ENCODE measurements at places on chromosomes 11 and 22.

GRCh38 chr11:126917531-126918204 lies 82.9 kb downstream of the KIRREL3 start:
- no peak for DNase-seq

- DNase-seq, result no peak
These were observed 723.2 kb downstream of the OPCML start for GRCh38 chr11:132809070-132809469.

DNA sequence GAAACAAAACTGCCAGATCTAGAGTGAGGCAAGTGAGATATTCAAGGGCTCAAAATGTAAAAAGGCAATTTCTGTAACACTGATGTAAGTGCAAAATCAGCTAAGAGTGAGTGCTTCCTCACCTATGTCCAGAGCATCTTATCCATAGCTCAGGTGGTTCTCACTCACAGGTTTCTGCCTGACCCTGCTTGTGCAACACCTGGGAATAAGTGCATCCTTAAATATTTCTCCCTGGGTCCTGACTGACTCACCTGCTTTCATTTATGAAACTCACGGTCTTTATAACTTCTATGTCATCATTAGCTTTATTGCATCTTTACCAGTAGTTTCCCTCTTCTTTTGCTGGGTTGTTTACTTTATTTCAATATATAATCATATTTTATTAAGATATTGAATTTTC lies 260.6 kb downstream of the CNTN5 start:
- no peak for DNase-seq

- no peak for DNase-seq
These were observed 28.7 kb downstream of the GUCD1 start for GRCh38 chr22:24526191-24526590.

- DNase-seq, result no peak
These were observed 16.3 kb downstream of the SULT4A1 start for GRCh38 chr22:43845981-43846380.

DNA sequence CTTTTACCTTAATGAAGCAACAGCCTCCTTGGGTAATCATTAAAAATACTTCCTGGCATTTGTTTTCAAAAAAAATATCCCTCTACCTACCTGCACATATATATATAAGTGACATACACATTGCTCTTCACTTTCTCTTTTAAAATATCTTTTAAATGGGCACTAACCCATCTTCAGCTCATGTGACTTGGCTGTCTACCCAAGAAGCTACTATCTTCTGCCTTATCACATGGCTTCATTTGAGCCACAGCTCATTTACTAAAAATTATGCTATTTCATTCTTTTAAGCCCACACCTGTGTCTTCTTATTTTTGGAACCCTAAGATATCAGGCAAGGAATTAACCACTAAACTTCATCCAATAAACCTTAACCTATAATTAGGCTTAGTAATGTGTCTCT lies 37.0 kb upstream of the SOX6 start:
- DNase-seq, result no peak

- DNase-seq, result no peak
These were observed 129.8 kb downstream of the OPCML start for GRCh38 chr11:133402551-133402950.

DNA sequence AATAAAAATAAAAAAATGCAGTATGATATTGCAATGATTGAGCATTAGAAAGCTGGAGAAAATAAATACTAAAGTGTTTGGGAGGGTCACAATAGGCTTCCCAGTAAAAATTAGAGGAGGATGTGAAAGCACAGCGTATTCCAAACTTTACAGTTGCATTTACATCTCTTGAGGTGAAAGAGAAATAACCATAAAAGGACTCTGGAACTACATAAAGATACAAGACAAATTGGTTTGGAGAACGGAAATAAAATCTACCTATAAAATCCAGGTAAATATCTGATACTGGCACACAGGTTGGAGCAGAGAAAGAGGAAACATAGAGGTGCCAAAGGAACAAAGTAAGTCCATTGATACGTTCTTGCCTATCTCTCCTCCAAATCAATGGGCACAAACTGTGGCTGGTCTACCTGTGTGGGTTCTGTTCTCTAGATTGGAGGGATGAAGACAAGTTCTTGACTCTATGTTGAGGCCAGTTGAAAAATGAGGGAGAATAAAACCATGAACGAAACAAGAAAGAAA lies at the start of gene MS4A12:
Gene MS4A12 (plus strand): TSS at position 291 of the 522 bp plus-strand sequence. CDS start 4,541 bp downstream, outside the sequence.
- DNase-seq, result no peak

DNA sequence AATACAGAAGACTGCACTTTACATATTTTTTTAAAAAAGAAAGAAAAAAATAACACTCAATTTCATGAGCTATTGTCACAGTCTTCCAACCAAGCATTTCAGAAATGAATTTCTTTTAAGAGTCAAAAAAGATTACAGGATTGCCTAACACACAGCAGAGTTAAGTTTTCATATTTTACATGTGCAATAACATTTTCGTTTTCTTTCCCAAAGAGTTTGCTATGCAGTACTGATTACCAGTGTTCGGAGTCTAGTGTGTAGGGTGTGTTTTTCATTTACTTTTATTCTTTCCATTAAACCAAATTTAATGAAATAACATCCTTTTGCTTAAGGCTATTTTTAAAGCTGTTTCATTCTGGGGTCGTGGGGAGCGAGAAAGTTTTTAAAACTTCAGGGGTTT lies 53.2 kb downstream of the MN1 start:
- no peak for DNase-seq

GRCh38 chr11:2115308-2115707 lies 23.9 kb downstream of the IGF2 start:
- DNase-seq, result no peak

GRCh38 chr11:42498971-42499370 lies 812.8 kb upstream of the API5 start:
- no peak for DNase-seq

GRCh38 chr11:121435132-121435531 lies 17.0 kb upstream of the SORL1 start:
- no peak for DNase-seq

DNA sequence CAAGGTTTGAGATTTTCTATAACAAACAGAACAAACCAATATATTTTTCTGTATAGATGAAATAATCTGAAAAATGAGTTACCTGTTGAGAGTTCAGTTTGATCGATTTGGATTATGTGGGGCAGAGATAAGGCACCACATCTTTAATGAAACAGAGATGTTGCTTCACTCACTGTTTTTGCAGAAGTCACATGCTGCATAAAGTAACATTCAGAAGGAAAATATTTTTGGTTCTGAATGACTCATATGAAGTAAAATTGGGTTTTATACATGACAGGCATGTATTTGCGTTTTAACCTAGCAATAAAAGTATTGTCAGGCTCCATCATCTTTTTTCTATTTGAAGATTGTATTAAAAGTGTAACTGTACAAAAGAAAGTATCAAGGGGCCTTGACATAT lies 77.8 kb downstream of the BBOX1 start:
- DNase-seq, result no peak

DNA sequence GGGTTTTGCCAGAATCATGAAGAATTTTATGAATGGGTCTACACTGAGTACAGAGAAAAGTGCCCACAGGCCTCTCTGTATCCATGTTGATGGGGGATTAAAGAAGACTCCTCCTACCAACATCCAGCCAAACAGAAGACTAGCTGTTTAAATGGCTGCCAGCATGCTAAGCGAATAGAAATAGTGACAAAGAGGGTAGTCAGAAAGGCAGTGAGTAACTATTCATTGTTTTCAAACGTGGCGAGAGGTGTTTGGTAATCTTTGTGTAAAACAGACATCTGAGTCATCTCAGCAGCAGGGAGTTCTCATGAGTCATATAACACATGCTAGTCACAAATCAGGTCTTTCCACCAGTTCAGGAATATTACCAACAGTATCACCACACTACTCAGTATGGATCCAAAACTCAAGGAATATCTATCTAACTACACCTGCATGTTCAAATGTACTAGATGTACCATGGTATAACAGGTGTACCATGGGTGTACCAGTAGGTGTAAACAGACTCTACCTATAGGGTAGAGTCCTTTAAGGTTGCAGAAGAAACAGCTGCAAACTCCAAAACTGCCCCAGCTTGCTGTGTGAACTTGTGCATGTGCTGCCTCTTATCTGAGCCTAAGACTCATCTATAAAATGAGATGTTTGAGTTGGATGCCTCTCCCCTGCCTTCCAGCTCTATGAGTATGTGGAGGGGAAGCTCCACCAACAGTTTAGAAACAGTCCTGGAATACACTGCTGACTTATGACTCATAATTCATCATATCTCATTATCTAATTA lies 82.0 kb downstream of the SLC1A2 start:
- peak; percentile 26 for DNase-seq

GRCh38 chr22:33850724-33851123 lies 69.6 kb downstream of the LARGE1 start:
- DNase-seq, result no peak

GRCh38 chr11:47288066-47288465 lies 18.1 kb downstream of the MADD start:
- DNase-seq, result no peak

DNA sequence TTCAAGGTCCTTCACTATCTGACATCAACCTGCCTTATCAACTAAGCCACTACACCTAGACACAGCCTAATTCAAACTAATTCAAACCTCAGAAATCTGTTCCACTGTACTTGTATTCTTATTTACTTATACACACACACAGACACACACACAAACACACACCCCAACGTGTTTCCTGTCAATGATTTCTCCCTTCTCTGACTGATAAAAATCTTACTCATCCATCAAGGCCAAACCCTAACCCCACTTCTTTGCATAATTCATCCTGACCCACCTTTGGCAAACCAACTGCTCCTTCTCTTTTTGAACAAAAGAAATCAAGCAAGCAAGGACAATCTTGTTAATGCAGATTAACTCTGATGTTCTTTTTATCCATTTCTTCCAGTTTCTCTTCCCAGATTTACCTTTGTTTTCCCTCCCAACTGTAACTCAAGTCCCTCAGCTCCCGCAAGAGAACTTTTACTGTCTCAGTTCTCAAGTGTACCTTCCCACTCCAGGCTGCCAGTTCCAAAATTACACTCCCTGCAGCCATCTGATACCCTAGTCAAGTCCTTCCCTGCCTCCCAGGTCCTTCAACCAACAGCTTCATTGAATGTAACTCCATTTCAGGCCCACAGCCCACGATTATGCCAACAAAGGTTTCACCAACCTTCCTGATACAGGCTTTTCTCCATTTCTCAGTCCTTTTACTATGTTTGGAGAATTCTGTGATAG lies 78.3 kb downstream of the PAK1 start:
- DNase-seq, result no peak

GRCh38 chr11:120316880-120317688 lies 8.0 kb upstream of the TLCD5 start:
- no peak for DNase-seq

GRCh38 chr11:77062924-77063323 lies 3.8 kb upstream of the CAPN5 start:
- no peak for DNase-seq

DNA sequence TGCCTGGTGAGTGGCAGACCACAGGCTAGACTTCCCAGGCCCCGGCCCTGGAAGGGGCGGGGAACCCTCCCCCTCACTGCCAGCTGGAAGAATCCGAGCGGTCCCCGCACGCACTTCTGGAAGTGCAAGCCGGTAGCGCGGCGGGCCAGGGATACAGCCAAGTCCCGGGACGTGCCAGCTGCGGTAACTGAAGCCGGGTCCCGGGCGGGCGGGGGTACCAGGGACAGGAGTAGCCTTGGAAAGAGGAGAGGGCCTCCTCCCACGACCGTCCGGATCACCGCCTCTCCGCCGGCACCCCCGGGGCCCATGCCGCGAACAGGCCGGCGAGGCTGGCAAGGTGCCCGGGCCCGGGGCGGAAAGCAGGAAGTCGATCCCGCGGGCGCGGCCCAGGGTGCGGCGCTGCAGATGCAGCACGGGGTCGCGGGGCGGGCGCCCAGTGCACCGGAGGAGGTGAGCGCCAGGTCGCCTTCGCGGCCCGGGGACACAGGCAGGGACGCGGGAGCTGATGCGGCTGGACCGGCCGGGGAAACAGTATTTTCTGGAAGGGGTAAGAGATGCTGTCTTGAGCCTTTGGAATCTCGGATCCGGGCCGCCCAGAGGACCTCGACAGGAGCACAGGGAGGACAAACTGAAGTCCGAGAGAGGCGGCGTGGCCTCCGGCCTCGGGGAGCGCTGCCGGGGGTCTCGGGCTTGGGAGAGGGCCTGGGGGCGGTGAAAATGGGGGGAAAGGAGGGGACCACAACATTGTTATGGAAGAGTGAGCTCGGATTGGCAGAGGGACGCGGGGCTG lies 783 bp upstream of the SLC35C1 start:
- DNase-seq, result peak; percentile 54

DNA sequence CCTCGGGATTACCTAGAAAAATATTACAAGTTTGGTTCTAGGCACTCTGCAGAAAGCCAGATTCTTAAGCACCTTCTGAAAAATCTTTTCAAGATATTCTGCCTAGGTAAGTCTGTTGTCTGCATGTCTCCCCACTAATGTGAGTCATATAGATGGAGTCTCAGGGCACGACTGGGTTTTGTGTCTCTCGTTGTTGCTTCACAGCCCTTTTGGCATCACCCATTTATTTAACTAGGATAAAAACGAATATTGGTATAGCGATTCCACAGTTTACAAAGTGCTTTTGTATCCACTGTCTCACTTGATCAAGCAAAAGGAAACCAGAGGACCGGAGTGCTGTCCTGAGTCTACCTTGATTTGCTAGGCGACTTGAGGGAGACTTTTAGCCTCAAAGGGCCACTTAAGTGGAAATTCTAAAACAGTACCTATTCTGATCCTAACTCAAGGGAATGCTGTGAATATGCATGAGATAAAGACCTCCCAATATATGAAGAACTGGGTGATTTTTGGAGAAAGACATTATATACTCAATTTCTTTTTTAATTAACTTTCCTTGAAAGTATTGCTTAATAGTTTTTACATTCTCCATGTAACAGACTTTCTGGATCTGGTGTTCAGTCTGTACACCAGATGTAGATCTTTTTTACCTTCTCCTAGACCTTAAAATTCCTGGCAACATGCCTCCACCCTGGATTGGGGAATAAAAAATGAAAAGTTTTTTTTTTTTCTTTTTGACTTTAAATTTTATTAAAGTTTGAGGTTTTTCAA lies 590 bp downstream of the NNMT start:
- DNase-seq, result no peak

- no peak for DNase-seq
These were observed 10.0 kb downstream of the RHOG start for GRCh38 chr11:3830730-3831129.

DNA sequence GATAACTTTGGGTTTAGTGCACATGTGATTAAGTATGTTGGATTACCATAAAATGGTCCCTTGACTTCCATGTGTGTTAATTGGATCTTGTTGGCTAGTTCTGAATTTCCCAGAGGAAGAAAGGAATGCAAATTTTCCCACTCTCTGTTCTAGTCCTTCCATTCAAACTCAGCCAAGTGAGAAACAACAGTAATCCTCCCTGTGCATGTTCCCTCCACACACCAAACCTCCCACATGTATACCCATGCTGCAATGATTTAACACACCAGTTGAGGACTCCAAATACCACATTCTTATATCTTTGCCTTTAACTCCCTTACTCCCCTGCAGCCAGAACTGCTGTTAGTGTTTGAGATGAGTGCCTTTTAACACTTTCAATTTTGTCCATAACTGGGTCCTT lies 1158.9 kb downstream of the DLG2 start:
- DNase-seq, result no peak

GRCh38 chr11:120303004-120303637 lies 22.0 kb upstream of the TLCD5 start:
- peak; percentile 48 for DNase-seq
